ENCODE measurements at places on chromosomes 3 and 15.

- peaks cover 16% of the 10 kb centered on the region for H3K4me1 ChIP-seq
- H3K36me3 ChIP-seq: no peaks in the 10 kb centered on the region
- no peak overlapping the region for H3K27ac ChIP-seq
- H3K27me3 ChIP-seq: peaks cover 3% of the 10 kb centered on the region
Observed at GRCh38 chr3:109339714-109340648, 2.6 kb upstream of the DPPA4 start.

DNA sequence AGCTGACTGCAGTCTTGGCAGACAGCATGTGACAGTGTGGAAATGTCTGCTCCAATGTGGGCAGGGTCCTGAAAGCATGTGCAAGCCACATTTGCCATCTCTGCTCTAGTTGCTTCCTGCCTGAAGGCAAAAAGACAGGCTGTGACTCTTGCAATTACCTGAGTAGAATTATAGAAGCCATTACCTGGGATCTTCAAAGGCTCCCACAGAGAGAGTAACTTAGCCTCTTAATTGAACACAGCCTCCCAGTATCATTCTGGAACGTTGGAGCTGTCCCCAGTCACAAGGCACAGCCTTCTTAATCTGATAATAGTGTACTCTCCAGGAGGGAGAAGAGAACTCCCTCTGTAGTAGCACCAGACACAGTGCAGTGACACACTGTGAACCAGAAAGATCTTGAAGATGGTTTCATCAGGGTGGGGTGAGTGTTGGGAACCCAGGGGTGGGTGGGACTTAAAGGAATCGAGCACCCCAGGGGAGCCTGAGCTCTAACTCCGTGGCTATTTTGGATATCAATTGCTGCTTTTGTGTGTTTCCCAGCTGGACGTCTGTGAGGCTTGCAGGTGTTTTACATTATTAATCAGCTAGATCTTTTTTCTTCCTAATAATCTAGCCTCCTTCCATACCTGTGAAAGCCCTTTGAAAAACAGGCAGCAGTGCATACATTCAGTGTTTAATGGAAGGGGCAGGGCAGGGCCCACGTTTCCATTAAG, 40.6 kb upstream of the GLCE start:
- H3K4me3 ChIP-seq: no peak overlapping the region
- peaks cover 2% of the 10 kb centered on the region for H3K4me1 ChIP-seq
- no peak for DNase-seq
- H3K27ac ChIP-seq: no peak overlapping the region
- peaks cover 55% of the 10 kb centered on the region for H3K27me3 ChIP-seq

DNA sequence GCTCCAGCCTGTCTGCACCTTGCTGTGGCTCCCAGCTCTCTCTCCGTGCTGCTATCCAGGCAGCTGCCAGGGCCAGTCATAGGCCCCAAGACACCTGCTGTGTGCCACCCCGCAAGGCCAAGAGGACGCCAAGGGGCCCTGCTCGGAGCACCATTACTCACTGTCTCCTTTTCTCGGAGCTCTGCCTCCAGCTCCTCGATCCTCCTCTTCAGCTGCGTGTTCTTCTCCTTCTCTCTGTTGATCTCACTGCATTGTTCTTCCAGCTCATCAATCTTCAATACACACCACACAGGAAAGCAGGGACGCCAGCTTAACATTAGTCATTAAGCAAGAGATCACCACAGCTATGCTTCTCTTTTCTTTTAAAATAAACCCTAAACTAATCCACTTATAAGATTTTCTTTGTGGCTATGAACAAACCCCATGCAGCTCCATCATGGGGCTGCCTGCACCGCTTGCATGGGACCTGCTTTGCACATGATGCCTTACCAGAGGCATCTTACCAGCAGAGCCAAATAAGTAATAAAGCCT, 42.6 kb downstream of the WHAMM start:
- peaks cover 9% of the 10 kb centered on the region for H3K4me1 ChIP-seq
- no peaks in the 10 kb centered on the region for H3K36me3 ChIP-seq
- no peak overlapping the region for H3K27ac ChIP-seq
- H3K27me3 ChIP-seq: no peaks in the 10 kb centered on the region

DNA sequence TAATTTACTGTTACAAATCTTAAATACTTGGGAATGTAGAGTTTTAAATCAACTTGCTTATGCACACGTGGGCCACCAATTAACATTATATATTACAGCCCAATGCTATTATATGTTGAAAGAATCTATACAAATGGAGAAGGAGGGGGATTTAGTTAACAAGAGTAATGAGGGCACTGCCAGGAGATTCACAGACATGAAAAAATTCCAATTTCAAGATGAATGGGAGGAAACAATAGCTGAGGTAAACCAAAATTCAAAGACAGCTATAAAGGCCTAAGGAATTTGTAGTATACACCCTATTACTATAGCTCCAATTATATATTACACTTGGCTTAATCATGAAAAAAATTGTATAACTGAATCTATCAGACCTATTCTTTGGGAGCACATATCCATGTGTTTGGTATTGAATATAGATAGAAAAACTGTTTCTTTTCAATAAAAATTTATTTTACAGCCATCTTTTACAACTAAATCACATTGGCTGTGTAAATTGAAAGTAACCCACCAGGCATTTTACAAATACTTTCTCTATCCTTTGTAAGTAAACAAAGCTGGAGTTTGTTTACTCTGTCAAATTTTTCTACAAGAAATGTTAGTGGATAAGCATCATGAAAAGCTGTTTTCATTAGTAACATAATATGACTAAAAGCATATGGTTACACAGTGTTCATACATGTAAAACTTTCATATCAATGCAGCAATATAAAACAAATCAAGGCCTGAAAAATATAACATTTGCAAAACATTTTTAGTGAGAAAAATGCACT, 1045.8 kb downstream of the ROBO1 start:
- no peak for DNase-seq
- no peak overlapping the region for H3K4me3 ChIP-seq
- H3K27ac ChIP-seq: no peak overlapping the region
- peaks cover 5% of the 10 kb centered on the region for H3K36me3 ChIP-seq
- peaks cover 16% of the 10 kb centered on the region for H3K4me1 ChIP-seq

GRCh38 chr15:74464216-74464615, 3.3 kb upstream of the UBL7 start:
- H3K27me3 ChIP-seq: no peaks in the 10 kb centered on the region
- H3K4me1 ChIP-seq: peaks cover 17% of the 10 kb centered on the region
- peaks cover 11% of the 10 kb centered on the region for H3K36me3 ChIP-seq
- no peak overlapping the region for H3K27ac ChIP-seq
- no peak overlapping the region for H3K4me3 ChIP-seq
- no peak for DNase-seq

All from progenitor cell of endocrine pancreas (in vitro differentiated cells).